ENCODE measurements at places on chromosomes 1 and 21.
A peak's percentile ranks its signal among the peaks of the same experiment; 100 is the strongest.

DNA sequence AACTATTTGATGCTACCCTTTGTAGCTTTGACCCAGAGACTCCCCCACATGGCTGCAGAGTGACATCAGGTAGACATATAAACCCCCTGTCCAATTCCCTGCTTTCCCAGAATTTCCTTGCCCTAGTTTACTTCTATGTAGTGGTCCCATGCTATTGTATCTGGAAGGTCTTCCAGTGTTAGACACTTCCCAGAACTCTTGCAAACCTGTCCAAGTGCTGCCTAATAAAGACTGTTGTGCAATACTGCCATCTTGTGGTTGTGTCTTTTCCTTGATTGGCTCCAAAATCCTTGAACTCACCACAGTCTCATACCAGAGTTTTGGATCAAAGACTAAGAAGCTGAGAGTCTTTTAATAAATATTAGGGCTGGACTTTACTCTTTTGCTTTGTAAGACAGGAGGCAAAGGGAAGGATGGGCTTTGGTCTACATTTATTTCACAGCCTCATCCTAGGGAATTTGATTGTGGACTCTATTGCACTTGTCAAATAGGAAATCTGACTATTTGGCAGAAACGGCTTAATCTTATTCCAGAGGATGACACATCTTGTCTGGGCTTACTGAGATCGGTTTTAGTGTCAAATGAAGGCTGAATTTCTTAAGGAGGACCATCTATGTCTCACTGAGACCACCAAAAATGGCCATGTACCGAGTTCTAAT is 169.9 kb downstream of the LRRC7 start:
- DNase-seq = peak; percentile 3

- DNase-seq = no peak
Measured at GRCh38 chr1:47224676-47225399, 7.2 kb downstream of the TAL1 start.

- no peak for DNase-seq
Measured at GRCh38 chr1:22853651-22854185, 118.9 kb downstream of the LACTBL1 start.

DNA sequence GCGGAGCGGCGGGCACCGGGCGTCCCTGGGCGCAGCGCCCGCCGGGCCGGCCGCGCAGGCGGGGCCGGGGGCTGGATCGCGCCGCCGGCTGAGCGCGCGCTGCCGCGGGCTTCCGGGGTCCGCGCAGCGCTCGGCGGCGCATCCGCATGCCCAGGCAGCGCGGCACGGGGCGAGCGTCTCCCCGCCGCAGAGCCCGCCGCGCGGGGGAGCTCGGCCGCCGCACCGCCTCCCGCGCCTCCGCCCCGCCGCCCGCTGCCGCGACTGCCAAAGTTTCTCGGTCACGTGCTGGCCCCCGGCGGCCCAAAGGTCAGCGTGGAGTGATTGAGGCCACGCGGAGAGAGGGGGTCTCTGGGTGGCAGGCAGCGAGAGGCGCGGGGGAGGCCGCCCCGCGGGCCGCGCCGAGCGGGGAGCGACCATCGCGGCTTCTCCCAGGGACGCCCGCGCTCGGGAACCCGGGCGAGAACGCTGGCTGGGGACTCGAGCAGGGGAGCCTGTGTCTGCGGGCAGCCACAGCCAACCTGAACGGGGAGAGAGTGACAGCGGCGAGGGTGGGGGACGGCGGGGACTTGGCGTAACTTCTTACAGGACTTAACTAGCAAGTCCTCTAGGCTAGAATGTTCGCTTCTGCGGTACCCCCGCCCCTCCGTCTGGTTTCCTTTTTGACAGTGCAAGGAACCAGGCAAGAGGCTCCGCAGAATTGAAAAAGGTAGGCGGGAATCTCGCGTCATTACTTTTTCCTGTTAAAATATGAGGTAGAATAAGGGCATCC is at the start of gene ILDR2:
Gene ILDR2, minus strand, starts transcription at position 180 of the 769 bp plus-strand sequence. CDS start 272 bp downstream, outside the sequence.
- peak; percentile 68 for DNase-seq

DNA sequence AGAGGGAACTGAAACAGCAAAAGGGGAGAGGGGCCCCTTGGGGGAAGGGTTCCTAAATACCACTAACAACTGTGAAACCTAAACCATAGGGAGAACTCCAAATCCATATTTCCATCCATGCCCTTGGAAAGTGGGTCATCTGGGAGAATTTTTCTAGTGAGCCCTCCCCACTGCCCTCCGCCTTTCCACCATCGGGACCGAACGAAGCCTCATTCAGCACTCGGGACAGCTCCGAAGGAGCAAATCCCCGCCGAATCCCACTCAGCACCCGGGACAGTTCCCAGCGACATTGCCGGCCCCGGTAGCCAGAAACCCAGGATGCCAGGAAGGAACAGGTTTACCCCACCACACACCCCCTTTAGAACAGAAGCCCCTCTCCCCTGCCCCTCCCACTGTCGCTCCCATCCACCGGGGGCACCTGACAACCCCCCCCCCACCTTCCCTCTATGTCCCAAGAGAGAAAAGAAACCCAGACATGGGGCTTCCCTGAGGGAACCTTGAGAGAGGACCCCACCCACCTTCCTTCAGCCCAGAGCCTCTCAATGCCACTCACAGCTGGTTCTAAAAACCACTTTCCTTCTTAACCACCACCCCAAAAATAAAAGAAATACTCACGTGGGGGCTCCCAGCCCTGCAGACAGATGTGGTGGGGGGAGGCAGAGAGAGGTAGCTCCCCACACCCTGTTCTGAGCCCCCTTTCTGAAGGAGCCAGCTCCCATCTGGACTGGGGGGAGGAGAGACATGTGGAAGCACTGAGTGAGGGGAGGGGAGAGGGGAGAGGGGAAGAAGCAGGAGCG is 4.5 kb downstream of the DLGAP3 start:
- peak; percentile 85 for DNase-seq

- DNase-seq = no peak
Measured at GRCh38 chr1:107254306-107254705, 113.5 kb downstream of the NTNG1 start.

GRCh38 chr1:84833194-84833593 is 59.8 kb downstream of the LPAR3 start:
- no peak for DNase-seq

- DNase-seq = no peak
Measured at GRCh38 chr1:175511496-175511895, 231.9 kb downstream of the TNR start.

DNA sequence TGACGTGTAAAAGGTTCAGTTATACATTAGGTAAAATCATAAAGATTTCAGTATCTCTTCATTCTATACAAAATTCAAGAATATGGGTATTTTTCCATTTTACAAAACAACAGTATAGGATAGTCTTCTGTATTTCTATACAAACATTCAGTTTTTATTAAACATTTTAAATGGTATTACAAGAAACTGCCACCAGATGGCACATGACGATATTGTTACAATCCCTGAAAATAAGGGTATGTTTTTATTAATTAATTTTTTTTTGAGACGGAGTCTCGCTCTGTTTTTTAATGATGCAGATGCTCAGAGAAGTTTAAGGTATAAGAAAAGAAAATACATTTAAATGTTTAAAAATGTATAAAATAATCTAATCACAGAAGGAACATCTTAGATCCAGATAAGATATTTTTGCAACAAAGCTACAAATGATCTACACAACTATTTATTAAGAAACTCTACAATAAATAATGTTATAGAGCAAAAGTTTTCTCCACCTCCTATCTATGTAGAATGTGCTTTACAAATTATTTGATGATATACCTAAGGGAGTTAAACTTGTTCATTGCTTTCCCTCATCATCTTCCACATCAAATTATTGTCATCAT is 23.5 kb upstream of the RSBN1 start:
- peak; percentile 57 for DNase-seq

GRCh38 chr1:204025917-204026707 is 46.8 kb upstream of the SOX13 start:
- DNase-seq = no peak

- DNase-seq = no peak
Measured at GRCh38 chr1:218699421-218699820, 354.3 kb downstream of the TGFB2 start.

GRCh38 chr21:21268061-21268471 is 269.9 kb downstream of the NCAM2 start:
- peak; percentile 71 for DNase-seq

- DNase-seq = peak; percentile 30
Measured at GRCh38 chr1:223137455-223138085, 5.5 kb downstream of the TLR5 start.

DNA sequence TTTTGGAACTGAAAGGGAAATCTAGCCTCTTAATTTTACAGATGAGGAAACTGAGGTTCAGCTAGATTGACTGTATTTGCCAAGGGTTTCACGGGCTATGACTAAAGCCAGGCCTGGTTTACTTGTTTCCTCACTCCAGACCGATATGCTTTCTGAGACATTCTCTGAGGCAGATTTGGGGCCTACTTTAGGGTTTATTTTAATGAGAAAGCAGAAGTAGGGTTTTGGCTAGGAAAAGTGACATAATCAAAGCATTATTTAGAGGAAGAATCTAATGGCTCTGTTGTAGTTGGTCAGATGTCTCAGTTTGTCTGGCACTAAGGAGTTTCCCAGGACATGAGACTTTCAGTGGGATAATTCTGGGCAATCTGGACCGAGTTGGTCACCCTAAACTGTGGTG is 1.5 kb upstream of the RPTN start:
- DNase-seq = no peak

GRCh38 chr1:37865348-37866120 is 6.1 kb upstream of the MTF1 start:
- no peak for DNase-seq

GRCh38 chr1:145695821-145696629 is 11.1 kb downstream of the PDZK1 start:
- no peak for DNase-seq

- DNase-seq = no peak
Measured at GRCh38 chr1:160374306-160375110, 7.6 kb downstream of the NHLH1 start.

DNA sequence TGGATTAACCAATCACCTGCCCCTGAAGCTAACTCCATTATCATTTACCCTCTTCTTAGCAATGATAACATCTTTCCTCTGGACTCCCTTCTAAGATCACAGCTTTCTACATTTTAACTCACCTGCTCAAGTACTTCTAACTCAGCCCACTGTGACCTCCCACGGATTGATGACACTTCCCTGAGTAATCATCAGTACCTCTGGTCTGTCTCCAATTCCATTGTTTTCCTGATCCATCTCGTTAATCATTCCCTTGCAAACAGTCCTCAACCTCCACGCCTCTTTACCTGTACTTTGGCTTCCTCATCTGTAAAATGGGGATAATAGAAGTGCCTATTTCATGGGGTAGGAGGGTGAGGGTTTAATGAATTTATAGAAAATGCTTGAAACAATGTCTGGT is 195.3 kb upstream of the APP start:
- DNase-seq = no peak

GRCh38 chr1:195428927-195429326 is 1179.3 kb downstream of the KCNT2 start:
- no peak for DNase-seq

GRCh38 chr1:78790174-78790573 is 140.5 kb downstream of the IFI44 start:
- DNase-seq = no peak

DNA sequence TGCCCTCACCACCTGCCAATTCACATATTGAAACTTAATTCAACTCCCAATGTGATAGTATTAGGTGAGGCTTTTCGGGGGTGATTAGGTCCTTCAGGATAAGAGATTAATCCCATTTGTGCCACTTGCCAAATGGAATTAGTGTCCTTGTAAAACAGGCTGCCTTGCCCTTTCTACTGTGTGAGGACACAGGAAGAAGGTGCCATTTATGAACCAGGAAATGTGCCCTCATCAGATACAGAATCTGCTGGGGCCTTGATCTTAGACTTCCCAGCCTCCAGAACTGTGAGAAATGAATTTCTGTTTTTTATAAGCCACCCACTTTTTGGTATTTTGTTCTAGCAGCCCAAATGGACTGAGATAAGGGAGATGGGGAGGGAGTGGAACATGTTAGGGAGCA is 39.1 kb upstream of the AGL start:
- no peak for DNase-seq

DNA sequence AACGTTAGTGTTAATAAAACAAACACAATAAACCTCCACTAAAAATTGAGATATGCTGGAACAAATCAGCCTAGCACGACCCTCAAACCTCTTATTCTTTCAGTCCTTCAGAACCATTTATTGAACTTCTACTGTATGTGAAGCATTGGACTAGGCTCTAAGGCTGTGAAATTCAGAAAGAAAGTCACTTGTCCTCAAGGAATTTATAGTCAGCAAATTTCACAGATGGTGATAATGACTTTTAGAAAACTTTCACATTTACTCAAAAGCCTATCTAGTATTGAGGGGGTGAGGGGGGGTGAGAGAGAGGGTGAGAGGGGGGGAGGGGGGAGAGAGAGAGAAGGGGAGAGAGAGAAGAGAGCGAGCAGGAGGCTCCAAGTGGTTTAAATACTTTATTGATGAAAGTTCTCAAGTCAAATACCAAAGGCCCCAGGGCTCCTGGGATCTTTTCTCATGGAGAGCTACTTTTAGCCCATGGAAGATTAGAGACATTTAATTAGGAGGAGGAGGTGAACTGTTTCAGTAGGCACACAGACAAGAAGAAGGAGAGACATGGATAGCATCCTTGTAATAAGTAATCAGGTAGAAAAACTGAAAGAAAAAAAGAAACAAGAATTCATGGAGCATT is 66.3 kb upstream of the SSX2IP start:
- no peak for DNase-seq

DNA sequence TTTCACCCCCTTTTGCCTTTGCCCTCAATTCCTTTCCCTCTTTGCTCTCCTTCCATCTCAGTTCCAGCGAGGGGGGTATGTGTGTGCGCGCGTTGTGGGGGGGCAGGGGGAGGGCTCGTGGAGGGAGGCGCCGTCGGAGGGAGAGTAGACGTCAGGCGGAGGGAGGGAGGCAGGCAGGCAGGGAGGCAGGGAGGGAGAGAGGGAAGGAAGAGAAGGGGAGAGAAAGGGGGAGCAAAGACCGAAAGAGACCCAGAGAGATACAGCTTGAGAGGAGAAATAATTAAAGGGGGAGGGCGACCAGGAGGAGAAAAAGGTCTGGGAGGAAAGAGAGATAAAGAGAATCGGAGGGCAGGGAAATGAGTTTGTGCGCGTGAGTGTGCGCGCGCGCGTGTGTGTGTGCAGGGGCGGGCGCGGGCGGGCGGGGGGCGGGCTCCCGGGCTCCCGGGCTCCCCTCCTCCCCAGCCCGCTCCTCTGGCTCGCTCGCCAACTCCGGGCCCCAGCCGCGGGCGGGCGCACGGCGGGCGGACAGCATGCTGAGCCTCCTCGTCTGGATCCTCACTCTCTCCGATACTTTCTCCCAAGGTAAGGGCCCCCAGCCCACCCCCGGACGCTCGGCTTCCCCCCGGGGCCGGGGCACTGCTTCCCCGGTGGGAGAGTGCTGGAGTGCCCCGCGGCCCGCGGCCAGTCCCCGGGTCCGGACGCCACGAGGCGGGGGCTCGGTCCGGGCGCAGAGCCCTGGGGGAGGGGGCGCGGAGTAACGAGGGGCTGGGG is at the start of gene KIRREL1:
Gene KIRREL1, plus strand, starts transcription at position 499 of the 771 bp plus-strand sequence. Its CDS starts 32 bp downstream, at position 531.
- DNase-seq = peak; percentile 52

- no peak for DNase-seq
Measured at GRCh38 chr1:7760245-7760644, 10.9 kb upstream of the VAMP3 start.

DNA sequence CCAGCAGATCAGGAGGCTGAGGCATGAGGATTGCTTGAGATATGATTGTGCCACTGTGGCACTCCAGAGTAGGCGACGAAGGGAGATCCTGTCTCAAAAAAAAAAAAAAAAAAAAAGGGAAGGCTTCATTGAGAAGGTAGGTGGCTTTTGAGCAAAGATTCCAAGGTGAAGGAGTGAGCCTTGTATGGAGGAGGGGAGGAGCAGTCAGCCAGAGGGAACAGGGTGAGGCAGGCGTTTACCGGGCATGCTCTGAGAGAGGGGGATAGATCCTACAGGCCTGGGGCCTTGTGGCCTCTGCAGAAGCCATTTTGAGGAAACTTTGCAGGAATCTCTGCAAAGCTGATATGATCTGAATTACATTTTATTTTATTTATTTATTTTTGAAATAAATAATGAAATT is 5.1 kb upstream of the HDAC1 start:
- no peak for DNase-seq
